ENCODE measurements at places on chromosomes 5 and 9. TPM values are rescaled to one million over a fixed set of nuclear protein-coding genes. Genes with fewer than 3 reads are reported as not detected.

Gene PCSK1
- total RNA-seq, result 0.27 TPM

Gene KLHL3
- total RNA-seq, result 35.1 TPM

Gene DMXL1
- 28.2 TPM for total RNA-seq

Gene NTNG2
- 7.7 TPM for total RNA-seq

Gene FGF1
- 70.2 TPM for total RNA-seq

GRCh38 chr5:93512799-93513198, 68.2 kb downstream of the NR2F1-AS1 start:
- DNase-seq, result no peak

- DNase-seq, result peak; percentile 53
These were observed 48.5 kb downstream of the MACROH2A1 start for GRCh38 chr5:135350536-135350935.

- DNase-seq, result no peak
These were observed 56.4 kb downstream of the BHMT start for GRCh38 chr5:79168031-79168430.

GRCh38 chr9:128080206-128080605, 12.2 kb downstream of the SLC25A25 start:
- no peak for DNase-seq

GRCh38 chr9:21964925-21965385, 29.2 kb downstream of the CDKN2A start:
- DNase-seq, result no peak

DNA sequence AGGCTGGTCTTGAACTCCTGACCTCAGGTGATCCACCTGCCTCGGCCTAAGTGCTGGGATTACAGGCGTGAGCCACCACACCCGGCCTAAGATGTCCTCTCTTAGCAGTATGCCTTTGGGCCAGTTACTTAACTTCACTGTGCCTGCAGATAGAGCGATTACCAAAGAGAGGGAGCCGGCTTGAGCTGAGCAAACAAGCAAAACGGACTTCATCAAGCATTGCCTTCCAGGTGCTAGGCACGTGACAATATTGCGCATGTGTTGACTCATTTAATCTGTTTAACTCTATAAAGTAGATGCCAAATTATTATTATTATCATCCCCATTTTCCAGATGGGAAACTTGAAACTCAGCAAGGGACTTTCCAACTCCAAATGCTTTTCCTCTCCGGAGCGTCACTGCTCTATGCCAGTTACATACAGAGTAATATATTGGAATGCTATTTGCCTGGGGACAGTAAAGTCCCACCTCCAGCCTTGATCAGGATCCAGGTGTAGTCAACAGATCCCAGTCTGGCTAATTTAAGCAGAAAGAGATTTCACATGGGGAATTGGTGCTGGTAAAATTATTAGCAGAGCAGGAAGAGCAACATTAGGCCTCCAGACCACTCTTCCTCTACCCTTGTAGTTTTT, 5.6 kb upstream of the C9orf152 start:
- DNase-seq, result no peak

GRCh38 chr5:55140908-55141665, 18.9 kb upstream of the GPX8 start:
- no peak for DNase-seq

Measured in cardiac septum (tissue), 1 donor.